A172 (cell line): ENCODE measurements at places on chromosomes 12 and 14. TPM values are rescaled to one million over a fixed set of nuclear protein-coding genes. Genes with fewer than 3 reads are reported as not detected.

Gene CLEC9A
- total RNA-seq = not detected in 2 replicates

Gene DTX1
- total RNA-seq = 2.8 and 3.8 TPM in 2 replicates

Gene RD3L
- total RNA-seq = not detected in 2 replicates

Gene TRHDE
- 0.05 and 0.12 TPM in 2 replicates for total RNA-seq

Gene PLEK2
- 0.69 and 4.1 TPM in 2 replicates for total RNA-seq

Gene ACOT4
- total RNA-seq = not detected in 2 replicates

Gene SLC38A2
- total RNA-seq = 140 and 141 TPM in 2 replicates

Gene KLRD1
- not detected in 2 replicates for total RNA-seq

Gene LRP10
- total RNA-seq = 28.7 and 38.7 TPM in 2 replicates

Gene COCH
- 4.1 and 4.8 TPM in 2 replicates for total RNA-seq

Gene IFNG
- total RNA-seq = not detected in 2 replicates

Gene EPYC
- total RNA-seq = not detected in 2 replicates

Gene TESPA1
- total RNA-seq = not detected in 2 replicates

Gene LIN7A
- total RNA-seq = 0.21 and 1.2 TPM in 2 replicates

Gene CCND2
- total RNA-seq = not detected in 2 replicates

Gene TAS2R43
- total RNA-seq = not detected in 2 replicates

Gene KRT78
- not detected in 2 replicates for total RNA-seq

Gene TROAP
- 38.2 and 45.4 TPM in 2 replicates for total RNA-seq

Gene KDM2B
- total RNA-seq = 27.7 and 37.2 TPM in 2 replicates

Gene ANO4
- 0.17 TPM in 1 of 2 replicates, not detected in the other for total RNA-seq

Gene CSRP2
- total RNA-seq = 33.7 and 36.7 TPM in 2 replicates

Gene KRT74
- 0.43 TPM in 1 of 2 replicates, not detected in the other for total RNA-seq

Gene SLC25A21
- 0.22 TPM in 1 of 2 replicates, not detected in the other for total RNA-seq

Gene SYCP3
- not detected in 2 replicates for total RNA-seq

Gene CIROP
- not detected in 2 replicates for total RNA-seq

Gene RNASE12
- not detected in 2 replicates for total RNA-seq

Gene AICDA
- total RNA-seq = not detected in 2 replicates

Gene LGR5
- total RNA-seq = 1.1 and 2.2 TPM in 2 replicates

Gene TPH2
- total RNA-seq = not detected in 2 replicates

Gene RACGAP1
- total RNA-seq = 143 and 147 TPM in 2 replicates

Gene STAC3
- total RNA-seq = 0.59 and 0.89 TPM in 2 replicates

Gene BATF
- not detected in 2 replicates for total RNA-seq

Gene GPR68
- total RNA-seq = 0.48 and 0.98 TPM in 2 replicates

Gene SMAGP
- 11.2 and 16.8 TPM in 2 replicates for total RNA-seq

Gene FGF23
- not detected in 2 replicates for total RNA-seq

Gene SIRT4
- 1.3 and 1.4 TPM in 2 replicates for total RNA-seq

Gene CRIP2
- 195 and 204 TPM in 2 replicates for total RNA-seq
